ENCODE measurements at places on chromosomes 6 and 20.

DNA sequence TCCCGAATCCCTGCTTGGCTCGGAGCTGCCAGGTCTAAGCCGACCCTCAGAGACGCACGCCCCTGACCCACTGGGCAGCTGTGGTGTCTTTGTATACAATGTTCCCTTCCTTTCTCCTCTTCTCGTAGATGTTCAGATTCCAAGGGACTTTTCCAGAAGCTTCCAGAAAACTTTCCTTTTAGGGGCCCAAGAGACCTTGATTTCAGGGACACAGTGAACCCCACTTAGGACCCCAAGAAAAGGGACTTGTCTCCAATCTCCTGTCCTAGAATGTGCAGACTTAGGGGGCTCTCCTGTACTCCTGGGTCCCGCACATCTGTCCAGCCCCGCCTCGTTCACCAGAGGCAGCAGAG is 103.5 kb downstream of the EDN3 start:
- DNase-seq = no peak

GRCh38 chr6:15359335-15359862 is 113.5 kb downstream of the JARID2 start:
- DNase-seq = peak; percentile 38

DNA sequence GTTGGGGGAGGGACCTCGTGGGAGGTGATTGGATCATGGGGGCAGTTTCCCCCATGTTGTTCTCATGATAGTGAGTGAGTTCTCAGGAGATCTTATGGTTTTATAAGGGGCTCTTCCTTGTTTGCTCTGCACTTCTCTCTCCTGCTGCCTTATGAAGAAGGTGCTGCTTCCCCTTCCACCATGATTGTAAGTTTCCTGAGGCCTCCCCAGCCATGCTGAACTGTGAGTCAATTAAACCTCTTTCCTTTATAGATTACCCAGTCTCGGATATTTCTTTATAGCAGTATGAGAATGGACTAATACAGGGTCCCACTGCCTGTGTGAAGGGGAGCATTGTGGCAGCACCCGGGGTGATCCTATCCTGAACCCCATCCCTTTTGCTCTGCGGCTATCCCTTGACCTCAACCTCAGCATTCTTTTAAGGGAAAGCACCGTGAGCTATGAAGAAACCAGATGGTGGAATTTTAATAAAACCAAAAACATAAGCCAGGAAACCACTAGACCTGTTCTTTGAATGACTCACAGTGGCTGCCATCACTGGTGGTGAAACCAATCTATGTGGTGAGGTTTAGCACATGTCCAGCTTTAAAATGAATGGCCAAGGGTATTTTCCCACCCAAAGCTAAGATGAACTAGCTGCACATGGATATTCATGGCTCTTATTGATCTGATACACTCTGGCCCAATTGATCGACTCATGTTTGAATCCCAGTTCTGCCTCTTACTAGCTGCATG is 62.2 kb downstream of the ZDHHC14 start:
- peak; percentile 92 for DNase-seq

DNA sequence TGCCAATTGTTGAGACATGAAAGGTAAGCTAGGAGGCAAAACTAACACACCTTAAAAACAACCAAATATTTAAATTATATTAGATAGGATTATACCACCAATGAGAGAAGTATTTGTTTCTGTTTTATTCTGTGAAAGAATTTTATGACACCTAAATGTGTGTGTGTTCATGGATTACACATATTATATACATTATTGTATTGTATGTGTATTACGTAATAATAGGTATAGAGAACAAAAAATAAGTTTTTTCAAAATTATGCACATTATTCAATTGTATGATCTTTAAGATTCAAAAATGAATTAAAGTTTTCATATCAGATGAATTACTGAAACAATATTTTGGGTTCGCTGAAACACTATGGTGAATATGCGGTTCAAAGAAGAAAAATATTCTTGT is 84.3 kb upstream of the FABP7 start:
- no peak for DNase-seq

GRCh38 chr6:71908162-71908765 is 21.9 kb downstream of the RIMS1 start:
- no peak for DNase-seq

DNA sequence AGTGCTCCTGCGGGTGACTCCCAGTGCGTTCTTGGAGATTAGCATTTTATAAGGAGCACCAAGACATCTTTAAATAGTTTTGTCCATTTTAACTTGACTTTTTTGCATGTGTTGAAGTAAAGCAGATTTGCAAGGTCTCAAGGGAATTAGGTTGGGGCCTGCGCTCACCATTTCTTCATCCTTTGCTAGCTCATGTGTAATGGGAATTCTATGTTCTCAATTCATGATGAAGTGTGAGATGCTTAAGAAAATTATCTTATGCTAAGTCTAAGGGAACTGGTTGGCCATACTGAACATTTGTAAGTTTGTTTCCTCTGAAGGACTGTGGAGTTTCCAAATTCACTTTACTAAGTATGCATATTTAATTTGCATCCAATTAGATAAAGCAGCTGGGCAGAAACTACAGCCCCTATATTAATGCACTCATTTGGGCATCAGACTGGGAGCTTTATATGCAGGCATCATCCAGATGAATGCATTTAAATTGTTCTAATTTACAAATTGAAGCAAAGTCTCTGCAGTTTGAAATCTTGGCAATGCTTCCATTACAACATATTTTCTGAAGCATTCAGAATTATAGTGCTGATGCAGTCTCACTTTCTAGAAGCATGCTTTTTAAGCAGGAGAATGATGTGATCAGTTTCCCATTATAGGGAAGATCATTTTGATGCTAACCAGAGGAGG is 108.3 kb upstream of the AKAP12 start:
- no peak for DNase-seq

- peak; percentile 66 for DNase-seq
Measured at GRCh38 chr20:62405108-62405980, 1.7 kb downstream of the CABLES2 start.

DNA sequence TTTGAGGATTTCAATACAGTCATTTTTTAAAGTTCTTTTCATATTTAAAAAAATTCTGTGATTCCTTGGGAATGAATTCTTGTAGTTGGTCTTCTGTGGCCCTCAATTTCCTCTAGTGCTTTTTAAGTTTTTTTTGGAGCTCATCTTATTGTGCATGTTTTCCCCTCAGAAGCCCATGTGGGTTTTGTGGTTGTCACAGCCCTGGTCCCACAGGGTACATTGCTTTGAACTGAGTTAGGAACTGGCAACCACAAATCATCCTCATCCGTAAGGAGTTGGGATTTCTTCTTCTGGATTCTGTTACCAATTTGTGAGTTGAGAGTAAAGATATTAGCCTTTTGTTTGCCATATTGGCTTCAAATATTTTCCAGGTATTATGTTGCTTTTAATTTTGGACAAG is 89.9 kb downstream of the AKAP7 start:
- DNase-seq = peak; percentile 65

DNA sequence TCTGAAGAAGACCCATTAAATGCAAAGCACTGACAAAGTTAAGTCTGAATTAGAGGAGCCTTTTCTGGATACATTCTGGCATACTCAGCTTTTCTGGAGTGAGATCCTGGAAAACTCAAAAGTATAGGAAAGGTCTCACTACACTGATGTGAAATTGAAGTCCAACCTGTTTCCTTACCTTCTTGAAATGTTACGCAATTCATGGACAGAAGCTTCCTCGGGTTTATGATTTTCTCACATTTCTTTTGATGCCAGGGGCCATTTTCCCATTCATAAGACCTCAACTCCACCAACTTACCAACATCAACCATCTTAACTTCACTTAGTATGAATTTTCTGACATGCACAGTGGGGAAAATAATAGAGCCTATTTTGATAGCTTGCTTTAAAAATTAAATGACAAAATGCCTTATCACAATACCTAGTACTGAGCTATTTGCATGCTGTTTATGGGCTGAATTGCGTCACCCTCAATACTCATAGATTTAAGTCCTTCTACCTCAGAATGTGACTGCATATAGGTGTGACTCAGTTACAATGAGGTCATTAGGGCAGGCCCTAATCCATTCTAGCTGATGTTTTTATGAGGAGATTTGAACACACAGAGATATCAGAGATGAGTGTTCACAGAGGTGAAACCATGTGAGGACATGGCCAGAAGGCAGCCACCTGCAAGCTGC is 73.4 kb upstream of the RAB32 start:
- DNase-seq = no peak

GRCh38 chr6:153539602-153540001 is 408.5 kb upstream of the RGS17 start:
- DNase-seq = no peak

DNA sequence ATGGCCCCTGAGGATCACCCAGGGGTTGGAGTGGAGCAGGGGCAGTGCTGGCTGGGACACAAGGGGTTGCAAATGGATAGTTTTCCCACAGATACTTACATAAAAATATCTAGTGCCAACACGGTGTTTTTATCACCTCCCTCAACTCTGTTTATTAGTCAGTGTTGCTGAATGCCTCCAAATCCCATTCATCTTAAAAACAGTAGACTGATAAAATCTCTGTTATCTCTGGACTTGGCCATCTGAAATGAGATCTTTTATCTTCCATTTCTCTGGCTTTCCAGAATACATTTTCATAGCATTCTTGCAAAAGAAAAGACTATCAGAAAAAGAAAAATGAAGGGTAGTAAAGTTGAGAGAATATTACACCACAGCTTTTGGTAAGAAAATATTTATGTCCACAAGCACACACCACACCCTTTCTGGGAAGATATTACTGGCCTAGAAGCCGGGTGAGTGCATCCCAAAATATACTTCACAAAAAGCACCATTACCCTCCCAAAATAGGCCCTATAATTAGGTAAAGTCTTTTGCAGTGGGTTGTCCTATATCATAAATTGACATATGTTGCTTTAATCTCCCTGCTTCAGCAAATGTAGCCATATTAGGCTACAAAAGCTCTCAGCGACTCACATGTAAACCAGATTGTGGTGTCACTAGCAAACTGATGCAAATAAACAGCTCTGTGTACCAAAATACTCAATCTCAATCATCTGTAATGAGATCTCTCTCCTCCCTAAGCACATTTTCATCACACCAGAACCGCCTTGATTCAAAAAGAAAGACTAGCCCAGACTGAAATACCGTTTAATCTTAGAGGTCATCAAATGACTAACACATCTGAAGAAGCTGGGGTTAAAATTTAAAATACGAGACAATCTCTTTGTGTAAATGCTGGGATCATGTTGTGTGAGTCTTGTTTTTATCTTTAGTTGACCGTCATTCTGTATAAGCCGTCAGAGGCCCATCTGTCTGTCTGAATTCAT is 96.7 kb downstream of the FYN start:
- DNase-seq = no peak

DNA sequence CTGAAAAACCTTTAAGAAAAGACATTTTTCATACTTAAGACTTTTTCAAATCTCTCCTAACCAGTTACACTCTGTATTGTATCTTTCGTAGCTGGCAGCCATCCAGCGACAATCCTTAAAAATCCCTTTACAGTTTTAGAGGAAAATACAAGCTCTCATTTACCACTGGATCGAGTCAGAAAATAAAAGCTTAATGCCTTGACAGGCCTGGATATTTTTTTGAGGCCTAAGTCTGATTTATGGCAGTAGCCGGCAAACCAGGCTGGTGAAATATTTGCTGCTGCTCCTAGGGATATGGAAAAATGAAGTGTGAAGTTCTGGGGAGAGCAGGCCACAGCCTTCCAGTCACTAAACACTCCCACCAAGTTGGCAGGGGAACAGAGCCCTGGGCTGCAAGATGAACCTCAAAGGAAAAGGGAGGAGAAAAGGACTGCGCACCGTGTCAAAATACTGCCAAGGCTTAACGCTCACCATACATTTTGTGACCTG is 213.0 kb upstream of the SUPT3H start:
- peak; percentile 68 for DNase-seq

- no peak for DNase-seq
Measured at GRCh38 chr6:135251498-135252441, 70.7 kb downstream of the MYB start.

DNA sequence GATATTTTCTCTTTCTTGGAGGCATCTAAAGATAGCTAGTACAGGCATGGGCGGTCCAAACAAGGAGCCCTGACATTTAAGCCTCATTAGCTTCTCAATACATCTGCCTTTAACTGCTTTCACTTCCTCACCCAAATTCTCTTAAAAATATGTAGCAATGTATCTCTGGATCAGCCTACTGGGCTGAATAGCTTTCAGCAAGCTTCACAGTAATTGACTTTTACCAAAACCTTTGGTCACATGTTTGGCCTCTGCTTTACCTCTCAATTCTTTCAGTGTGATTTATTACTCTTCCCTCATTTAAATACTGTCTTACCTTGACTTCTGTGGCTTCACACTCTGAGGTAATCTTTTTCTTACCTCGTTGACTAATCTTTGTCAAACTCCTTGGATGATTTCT is 1618.1 kb downstream of the GRIK2 start:
- no peak for DNase-seq

- DNase-seq = no peak
Measured at GRCh38 chr20:17107127-17107526, 119.7 kb upstream of the PCSK2 start.

DNA sequence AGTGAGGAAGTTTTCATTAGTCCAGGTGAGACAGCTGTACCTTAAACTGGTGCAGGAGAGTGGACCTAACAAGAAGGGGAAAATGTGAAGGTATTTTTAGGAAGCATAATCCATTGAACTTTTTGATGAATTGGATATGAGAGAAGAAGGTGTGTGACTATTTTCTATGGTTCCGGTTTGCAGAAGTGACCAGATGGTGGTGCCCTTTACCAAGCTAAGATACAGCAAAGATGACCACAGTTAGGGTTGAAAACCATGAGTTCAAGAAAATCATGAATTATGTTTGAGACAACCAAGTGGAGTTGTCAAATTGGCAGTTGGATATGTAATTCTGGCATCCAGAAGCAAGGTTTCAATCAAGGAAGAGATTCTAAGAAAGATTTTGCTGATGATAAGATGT is 61.9 kb upstream of the NRSN1 start:
- DNase-seq = no peak

DNA sequence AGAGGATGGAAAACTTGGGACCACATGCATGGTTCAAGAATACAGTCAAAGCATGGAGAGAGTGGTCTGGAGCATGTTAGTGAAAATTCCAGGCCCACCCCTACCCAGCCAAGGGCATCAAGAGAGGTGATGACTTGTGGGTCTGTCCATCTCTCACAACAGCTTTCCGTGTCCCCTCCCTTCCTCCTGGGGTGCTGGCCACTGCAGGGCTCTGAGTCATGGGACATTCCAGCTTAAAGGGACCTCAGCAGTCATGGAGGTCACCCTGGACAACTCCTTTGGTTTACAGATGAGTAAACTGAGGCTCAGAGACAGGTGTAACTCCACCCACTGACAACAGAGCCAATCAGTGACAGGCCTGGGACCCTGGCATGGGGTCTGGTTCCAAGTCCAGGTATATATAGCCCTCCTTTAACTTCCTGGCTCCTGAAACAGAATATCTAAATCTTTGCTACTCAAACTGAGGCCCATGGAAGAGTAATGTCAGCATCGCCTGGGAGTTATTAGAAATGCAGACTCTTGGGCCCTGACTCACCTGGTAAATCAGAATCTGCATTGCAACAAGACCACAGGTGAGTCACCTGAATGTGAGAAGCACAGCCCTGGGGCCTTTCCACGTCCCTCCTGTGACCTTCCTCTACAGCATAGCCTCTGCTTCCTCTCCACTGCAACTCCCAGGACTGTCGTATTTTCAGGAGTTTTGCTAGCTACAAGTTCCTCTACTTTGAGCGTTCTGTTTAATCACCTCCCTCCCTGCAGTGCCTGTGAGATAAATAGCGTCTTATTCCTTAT is 170.2 kb downstream of the ZDHHC14 start:
- DNase-seq = no peak

GRCh38 chr6:39493174-39493573 is 170.7 kb upstream of the KCNK16 start:
- peak; percentile 88 for DNase-seq

- no peak for DNase-seq
Measured at GRCh38 chr6:108805611-108806167, 42.5 kb upstream of the ARMC2 start.

Data from RPMI7951 (cell line).